ENCODE measurements at places on chromosomes 13 and 19.

- DNase-seq = peak; percentile 96
Measured at GRCh38 chr19:639253-640160, at the start of gene FGF22. TSS of gene FGF22 (plus strand) at chr19:639879. CDS start at chr19:639926, 47 bp downstream.

DNA sequence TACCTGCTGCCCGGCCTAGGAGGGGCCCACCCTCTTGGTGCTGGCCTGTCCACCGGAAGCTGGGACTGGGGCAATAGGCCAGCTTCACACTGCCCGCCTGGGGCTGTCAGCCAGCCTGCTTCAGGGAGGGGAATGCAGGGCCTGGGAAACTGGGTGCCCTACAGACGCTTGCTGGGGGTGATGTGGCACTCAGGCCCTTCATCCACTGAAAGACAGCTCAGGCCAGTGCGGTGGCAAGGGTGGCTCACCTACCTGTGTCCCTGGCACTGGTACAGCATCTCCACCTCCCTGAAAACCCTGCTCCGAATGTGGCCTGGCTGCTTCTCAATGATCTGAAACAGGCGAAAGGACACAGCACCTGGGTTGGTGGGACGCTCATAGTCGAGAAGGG lies 7.8 kb downstream of the MKNK2 start:
- DNase-seq = no peak

GRCh38 chr13:112727581-112727980 lies 37.7 kb downstream of the ATP11A start:
- no peak for DNase-seq

DNA sequence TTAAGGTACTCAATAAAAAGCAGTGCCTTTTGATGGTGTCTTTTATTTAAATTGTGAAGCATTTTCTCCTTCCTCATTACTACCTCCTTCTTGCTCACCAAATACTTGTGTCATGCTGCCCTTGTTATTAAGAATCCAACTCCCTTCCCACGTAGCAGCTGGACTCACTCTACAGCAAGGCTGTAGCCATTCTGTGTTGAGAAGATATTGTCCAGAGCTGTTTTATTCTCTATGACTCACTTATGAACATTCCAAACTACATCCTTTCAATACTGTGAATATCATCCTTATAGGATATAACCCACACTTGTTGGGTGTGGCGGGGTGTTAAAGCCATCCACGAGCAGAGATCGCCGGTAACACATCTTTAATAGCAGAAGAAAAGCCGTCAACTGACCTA lies 1671.5 kb upstream of the SLC10A2 start:
- DNase-seq = no peak

DNA sequence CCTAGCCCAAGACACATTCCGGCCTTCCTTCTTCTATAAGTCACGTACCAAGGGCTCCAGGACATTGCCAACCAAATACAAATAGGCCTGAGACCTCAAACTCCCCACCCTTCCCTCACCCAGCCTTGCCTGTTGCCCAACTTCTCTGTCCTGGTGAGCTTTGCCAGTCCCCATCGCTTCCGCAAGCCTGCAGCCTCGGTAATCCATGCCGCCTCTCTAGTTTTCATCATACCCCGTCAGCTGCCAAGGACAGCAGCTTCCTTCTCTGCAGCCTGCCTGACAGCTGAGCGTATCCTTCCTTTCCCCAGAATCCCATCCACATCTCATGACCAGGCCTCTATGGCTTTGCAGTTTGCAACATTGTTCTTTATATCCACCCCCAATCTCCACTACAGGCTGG lies 36.6 kb upstream of the POMP start:
- no peak for DNase-seq

DNA sequence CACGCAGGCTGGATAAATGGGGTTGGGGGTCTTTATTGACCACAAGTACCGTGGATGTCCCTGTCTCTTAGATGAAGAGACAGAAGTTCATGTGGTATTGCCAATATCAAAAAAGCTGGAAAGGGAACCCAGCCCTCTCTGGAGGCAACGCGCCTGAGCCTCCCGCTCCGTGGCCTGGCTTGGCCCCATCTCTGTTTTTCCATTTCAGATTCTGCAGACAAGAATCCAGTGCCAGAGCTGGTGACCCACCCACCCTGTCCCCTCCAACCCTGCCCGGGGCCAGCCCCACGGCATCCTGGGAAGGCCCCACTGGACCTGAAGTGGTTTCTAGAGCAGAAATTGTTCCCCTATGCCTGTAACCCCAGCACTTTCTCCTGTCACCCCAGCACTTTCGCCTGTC lies 57.7 kb downstream of the PTPRS start:
- DNase-seq = no peak

DNA sequence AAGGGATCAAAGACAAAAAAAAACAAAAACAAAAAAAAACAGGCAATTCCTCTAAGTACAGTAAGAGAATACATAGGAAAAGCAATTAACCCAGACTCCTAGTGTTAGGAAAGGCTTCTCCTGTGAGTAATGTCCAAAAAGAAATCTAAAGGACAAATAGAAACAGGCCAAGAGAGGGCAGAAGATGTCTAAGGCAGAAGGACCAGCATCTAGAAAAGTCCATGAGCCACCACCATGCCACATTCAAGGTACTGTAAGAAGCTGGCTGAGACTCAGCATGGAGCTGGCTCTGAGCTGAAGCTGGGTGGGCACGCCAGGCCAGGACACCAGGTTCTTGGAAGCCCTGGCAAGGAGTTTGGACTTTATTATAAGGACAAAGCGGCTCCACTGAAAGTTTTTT lies 118.1 kb upstream of the FRY start:
- DNase-seq = no peak

DNA sequence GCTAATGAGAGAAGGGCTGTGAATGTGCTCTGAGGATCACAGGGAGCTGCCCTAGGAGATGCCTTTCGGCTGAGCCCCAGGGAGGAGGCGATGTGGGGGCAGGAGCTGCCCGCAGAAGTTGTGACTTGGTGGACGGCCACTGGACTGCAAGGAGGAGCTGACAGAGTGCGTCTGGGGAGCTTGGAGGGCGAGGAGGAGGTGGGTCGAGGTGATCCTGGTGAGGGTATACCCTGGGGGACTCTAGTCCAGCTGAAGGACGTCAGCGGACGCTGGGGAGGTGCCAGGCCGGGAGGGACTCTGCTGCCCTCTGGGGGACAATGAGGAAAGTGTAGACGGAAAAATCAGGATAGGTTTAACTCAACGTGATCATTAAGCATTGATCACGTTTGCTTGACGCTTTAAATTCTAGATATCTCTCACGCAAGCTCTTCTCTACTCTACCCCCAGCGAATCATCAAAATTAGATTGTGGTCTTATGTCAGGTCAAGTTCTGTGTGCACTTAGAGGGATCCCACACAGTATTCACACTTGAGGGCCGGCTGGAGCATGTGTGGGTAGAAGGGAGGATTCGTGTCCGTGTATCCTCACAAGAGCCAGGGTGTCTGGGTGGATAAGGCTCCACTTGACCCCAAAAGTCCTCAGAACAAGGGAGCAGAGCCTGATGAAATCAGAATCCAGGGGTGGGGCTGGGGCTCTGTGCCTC lies 3.3 kb upstream of the CEACAM7 start:
- no peak for DNase-seq

DNA sequence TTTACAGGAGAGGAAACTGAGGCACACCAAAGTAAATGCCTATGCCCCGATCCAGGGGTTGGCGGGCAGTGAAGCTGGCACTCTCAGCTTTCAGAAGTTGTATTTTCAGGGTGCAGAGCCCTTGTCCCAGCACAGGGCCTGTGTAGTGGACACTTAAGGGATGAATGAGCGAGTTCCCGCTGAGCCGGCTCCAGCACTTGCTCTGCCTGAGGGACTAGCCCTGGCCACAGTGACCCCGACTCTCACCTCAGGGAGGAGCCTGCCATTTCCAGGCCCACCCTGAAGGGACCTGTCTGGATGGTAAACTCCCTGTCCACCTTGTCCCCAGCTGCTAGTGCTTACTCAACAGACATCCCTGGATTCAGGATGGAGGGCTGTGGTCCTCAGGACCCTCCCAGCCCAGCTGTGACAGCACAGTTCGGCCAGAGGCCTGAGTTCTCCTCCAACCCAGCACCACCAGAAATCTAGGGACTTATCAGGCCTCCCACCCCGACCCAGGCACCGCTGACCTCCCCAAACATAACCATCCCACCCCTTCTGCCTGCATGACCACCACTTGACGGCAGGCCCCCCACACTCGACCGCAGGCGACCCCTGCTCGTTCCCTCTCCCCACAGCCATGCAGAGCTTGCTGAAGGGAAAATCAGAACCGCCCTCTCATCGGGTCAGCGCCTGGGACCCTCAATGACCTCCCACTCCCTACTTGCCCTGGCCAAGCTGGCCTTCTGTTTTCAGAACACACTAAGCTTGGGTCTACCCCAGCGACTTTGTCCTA lies 8.4 kb downstream of the PPP6R1 start:
- DNase-seq = no peak

DNA sequence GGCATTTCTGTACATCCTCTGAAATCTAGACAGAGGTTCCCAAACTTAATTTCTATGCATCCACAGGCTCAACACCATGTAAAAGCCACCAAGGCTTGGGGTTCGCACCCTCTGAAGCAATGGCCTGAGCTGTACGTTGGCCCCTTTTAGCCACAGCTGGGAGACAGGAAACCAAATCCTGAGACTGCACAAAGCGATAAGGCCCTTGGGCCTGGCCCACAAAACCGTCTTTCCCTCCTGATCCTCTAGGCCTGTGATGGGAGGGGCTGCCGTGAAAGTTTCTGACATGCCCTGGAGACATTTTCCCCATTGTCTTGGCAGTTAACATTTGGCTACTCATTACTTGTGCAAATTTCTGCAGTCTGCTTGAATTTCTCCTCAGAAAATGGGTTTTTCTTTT lies 766.4 kb downstream of the GPC5 start:
- DNase-seq = no peak

- DNase-seq = no peak
Measured at GRCh38 chr13:87942205-87942604, 271.0 kb downstream of the SLITRK5 start.

DNA sequence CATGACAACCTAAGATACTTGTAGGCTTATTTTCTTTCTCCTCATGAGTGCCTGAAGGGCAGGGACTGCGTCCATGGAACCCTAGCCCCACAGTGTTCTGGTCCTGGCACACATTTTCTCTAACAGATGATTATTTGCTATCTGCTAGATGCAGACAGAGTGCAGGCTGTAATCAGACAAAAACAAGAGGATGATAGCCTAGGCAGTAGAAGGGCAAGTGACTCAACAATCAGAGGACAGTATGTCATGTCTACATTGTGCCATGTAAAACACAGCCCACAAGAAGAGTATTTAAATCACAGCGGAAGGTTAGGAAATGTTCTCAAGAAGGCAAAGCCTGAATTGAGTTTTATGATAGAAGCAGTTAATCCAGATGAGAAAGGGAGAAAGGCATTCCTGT lies 29.3 kb downstream of the MIPEP start:
- no peak for DNase-seq

DNA sequence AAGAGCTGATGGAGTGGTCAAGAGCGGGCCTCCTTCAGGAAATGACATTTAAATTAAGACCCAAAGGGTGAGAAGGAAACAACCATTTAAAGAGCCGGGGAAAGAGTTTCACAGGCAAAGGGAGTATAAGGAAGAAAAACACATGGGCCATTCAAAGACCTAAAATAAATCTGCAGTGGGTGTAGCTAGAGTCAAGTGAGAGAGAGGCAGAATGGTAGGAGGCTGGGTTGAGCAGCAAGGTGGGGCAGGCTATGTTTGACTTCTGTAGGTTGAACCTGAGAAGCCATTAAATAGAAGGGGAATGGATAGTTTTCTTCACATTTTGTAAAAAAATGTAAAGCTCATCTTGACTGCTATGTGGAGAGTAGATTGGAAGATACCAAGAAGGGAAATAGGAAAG lies 183.8 kb downstream of the LACC1 start:
- no peak for DNase-seq

DNA sequence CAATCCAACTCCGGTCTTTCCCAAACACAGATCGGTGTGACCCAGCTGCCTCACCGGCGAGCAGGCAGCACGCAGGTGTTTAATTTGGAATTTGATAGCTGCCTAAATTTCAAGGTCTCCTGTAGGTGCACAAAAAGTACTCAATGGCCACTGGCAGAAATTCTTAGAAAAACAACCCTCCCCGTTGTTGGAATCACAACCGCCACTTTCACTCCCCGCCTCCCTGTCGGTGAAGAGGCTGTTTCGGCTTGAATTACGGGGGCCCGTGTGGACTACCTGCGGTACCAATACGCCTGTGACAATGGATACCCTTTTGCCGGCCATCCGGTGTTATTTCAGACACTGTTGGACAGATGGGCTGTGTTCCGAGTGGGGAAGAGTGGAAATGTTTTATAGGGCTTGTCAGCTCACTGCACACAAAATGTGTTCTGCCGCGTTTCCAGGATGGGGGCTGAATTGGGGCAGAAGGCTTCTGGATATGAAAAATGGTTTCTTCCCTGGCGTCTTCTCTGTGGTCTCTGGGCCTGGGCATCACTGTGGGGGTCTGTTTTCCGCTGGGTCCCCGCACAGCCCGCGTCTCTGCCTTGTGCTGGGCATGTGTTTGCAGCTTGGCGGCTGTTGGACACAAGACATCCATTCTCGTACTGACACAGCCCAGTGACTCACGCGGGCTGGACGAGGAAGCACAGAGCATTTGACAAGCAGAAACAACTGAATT lies 45.4 kb downstream of the ZIC5 start:
- DNase-seq = no peak

GRCh38 chr13:30866677-30867076 lies 39.4 kb upstream of the MEDAG start:
- DNase-seq = no peak

- no peak for DNase-seq
Measured at GRCh38 chr19:3443840-3444694, 36.3 kb downstream of the SMIM24 start.

- DNase-seq = no peak
Measured at GRCh38 chr19:19113040-19113626, 25.1 kb downstream of the TMEM161A start.

DNA sequence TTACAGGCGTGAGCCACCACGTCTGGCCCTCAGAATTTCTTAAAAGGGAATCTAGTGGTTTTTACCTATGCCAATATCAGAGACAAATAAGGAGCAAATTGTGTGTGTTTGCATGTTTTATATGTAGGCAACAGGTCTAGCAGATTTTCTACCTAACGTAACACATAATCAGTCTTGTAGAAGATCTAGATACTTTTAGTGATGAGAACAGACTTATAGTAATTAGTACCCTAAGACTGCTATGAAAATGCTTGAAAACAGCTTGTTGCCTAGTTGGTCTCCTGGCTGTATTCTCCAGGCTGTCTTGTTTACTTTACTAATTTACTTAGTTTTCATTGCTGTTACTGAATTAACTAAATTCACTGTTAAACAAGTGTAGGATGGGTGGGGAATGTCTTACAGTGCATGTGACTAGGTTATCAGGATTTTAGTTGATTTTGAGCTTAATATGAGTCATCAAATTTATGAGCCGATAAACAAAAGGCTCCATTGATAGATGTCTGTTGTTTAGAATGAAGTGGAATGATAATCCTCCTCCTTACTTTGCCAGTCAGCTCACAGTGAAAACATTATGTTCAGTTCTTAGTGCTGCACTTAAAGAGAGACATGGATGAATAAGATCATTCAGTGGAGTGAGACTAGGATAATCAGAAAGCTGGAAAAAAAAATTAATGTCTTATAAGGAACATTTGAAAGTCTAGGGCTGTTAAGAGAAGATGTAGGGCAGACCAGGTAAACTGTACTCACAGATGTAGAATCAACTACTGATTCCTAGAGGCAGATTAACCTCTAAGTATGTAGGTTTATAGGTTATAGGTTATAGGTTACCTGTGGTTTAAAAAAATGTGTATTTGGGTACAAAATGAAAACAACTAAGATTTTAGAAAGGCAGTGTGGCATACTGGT lies 22.4 kb downstream of the GTF2F2 start:
- no peak for DNase-seq
